ENCODE measurements at places on chromosomes 1 and 21.

- no peak for DNase-seq
These were observed 16.8 kb downstream of the GNG4 start for GRCh38 chr1:235632506-235633401.

DNA sequence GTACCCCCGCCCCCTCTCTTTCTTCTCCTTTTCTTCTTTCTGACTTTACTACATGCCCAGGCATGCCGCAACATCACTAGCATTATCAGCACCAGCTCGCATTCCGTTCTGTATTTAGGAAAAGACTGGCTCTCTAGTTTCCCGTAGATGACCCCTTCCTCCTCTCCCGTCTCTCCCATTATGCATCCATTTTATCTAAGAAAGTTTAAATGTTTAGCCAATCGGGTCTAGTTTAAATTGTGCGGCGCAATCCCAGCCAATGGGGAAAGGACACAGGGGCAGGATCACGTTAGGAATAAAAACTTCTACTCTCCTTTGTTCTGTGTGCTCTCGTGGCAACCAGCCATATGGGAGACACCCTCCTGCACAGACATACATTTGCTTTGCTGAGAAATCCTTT is 2.3 kb upstream of the KRTAP10-7 start:
- no peak for DNase-seq

DNA sequence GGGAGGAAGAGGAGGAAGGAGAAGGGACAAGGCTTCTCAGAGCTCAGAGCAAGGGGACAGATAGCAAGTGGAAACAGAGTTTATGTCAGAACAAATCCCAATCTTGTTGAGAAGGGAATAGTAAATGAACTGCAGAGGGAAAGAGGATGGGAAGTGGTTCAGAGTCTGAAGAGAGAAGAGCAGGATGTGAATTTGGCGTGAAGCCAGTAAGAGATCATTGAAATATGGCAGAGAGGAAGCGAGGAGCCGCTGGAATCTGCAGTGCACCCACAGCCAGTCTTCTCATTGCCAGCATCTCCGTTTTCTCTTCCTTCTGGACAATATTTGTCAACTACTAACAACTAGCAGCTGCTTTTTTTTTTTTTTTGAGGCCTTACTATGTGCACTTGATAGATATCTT is 19.1 kb downstream of the OLFML3 start:
- DNase-seq, result no peak

GRCh38 chr1:206547104-206547503 is 39.8 kb downstream of the RASSF5 start:
- no peak for DNase-seq

DNA sequence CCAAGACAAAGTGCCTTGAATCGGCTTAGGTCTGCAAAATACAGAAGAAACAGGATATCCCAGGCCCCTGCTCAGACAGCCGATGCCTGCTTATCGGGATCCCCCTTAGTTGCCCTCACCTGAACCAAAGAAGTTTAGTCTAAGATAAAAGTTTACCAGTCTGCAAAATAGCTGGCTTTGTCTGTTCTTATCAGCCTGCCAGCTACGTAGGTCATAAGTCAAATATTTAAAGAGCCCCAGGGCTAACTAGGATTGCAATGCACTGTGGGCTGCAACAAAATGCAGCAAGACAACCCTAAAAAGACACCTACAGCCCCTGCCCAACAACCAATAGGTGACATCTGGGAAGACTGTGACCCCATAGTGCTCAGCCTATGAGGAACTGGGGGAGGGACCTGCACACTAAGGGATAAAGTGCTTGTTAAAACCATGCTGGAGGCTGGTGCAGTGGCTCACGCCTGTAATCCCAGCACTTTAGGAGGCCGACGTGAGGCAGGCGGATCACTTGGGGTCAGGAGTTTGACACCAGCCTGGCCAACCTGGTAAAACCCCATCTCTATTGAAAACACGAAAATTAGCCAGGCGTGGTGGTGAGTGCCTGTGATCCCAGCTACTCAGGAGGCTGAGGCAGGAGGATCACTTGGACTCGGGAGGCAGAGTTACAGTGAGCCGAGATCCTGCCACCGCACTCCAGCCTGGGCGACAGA is 27.4 kb downstream of the LRRC3 start:
- no peak for DNase-seq
